ENCODE measurements at places on chromosomes 3 and 15.

DNA sequence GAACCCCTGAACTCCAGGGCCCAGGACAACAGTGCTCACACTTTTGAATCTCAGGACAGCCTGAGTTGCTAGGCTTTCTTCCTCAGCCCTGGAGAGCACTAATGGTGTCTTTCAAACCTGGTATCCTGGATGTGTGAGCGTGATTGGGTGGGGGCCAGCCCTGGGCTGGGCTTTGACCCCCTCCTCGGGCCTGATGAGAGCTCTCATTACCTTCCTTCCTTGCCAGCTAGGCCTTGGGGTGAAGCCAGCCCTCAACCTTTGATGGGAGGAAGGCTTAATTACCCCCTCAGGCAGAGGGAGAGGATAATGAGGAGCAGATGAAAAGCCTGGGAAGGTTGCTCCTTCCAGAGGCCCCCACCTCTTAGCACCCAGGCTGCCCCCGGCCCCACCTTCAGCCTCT is 31.1 kb upstream of the INSYN1 start:
- peak; percentile 76 for DNase-seq

DNA sequence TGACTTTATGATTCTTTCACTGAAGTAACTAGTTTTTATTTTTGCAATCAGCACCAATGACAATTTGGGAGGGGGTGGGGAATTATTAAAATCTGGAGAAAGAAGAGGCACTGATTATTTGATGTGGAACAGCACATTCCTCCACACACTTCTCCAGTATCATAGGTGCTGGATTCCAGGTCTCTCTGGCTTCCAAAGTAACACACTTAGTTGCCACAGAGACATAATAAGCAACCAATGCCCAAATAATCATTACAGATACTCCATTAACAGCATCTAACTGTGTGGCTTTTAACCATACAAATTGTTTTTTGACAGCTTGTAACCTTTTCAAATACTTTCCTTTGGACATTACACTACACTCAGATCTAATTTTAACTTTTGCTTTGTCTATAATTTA is 131.0 kb upstream of the CDIN1 start:
- DNase-seq, result no peak

DNA sequence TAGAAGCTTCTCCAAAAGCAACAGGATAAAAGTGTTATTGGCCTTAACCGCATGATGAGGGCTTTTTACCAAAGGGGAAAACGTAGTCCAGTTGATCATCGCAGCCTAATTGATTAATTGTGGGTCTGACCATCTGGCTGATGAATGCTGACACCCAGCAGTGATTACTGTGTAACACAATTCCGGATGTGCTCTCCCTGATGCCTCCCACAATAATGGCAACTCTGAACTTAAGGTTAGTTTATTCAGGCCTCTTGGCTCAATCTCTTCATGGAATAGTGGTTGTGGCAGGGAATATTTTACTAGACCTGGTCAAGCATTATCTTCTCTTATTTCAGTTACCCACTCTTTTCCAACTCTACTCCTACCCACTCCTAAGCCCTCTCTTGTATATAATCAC is 332.9 kb downstream of the TIGIT start:
- DNase-seq, result no peak

DNA sequence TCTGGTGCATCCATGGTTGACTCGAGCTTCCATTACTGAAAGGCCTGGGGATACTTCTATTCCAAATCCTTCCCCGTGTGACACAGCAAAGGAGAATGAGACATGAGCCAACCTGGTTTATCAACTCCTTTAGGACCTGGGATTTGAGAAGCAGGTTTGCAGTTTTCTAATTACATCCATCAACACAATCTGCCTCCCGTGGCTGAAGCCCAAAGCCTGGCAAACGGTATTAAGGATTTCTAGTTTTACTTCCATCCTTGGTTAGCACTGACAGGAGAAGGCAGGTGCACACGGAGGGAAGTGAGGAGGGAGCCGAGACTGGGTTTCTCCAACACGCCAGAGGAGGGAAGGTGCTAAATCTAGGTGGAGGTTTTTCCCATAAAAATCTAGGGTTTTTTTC is 79.0 kb downstream of the MYLK start:
- DNase-seq, result no peak

- no peak for DNase-seq
Measured at GRCh38 chr3:101850246-101851051, 1.1 kb downstream of the NFKBIZ start.

DNA sequence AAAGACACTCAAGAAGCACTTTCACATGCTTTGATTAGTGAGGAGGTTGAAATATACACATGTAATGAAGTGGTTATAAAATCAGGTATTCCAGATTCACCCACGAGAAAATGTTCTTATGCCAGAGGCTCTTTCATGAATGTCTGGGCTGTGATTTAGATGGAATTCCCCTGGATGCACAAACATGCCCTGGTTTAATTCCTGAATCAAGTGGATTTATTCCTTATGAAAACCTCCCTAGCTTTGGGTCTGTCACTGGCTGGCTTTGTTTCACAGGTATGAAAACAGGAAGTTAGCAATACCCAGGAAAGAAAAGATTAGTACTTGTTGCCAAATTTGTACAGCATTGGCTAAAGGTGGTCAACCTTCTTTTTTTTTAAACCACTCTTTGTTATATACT is 1123.0 kb downstream of the ROBO1 start:
- DNase-seq, result no peak

- peak; percentile 21 for DNase-seq
Measured at GRCh38 chr15:63597038-63597790, at the start of gene FBXL22. TSS of gene FBXL22 (plus strand) at chr15:63597387. CDS start at chr15:63597393, 6 bp downstream.

GRCh38 chr3:179473565-179473964 is 22.3 kb upstream of the GNB4 start:
- DNase-seq, result no peak

DNA sequence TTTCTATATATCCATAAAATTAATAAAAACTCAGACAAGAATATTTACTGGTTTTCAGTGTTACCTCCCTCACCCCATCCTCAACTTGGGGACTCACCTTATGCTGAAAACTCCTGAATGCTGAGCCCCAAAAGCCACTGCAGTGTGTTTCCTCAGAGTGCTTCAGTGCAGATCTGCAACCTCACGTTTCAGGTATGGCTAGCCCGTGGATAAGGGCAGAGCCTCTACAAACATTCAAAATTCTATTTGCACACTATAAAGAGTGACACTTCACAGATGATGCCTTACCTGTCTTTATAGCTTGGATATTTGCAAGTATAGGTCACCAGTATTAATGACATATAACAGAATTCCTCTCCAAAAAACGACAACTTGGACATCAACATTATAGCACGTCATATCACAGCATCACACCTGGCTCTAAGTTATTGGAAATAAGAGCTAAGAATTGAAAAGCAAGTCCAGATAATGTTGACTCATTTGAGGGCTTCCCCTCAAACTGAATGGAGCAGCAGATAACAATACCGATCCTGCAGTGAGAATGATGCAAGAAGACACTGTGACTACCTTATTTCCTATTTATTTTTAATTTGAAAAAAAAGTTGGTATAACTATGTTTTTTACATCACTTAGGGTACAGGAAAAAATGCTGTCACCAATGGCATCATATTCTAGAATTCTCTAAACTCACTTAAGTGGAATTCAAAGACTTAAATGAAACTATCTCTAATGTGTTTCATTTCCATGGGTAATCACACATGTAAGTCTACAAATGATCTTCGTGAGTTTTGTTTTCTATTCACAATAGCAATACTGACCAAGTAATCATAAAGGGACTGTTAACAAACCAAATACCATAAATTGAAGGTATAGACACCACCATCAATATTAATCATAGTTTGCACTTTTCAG is 40.7 kb upstream of the RSL24D1 start:
- DNase-seq, result no peak

DNA sequence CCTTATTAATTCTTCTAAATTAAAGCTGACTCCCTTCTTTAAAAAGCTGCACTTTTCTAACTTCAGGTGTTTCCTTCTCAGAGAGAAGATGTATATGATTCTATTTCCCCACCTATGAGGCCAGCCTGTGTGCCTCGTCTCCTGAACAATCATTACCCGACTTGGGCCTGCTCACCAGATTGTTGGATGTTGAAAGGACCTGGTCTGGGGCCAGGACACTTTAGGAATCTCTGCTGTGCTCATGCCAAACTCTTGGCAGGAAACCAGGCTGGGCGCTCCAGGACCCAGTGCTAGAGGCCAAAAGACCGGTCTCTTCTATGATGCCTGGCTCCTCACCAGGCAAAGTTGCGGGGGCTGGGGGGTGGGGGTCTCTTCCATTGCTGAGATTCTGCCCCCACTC is 16.9 kb upstream of the LRRC31 start:
- DNase-seq, result peak; percentile 14

GRCh38 chr3:175410251-175410650 is 551.1 kb downstream of the NAALADL2 start:
- no peak for DNase-seq

GRCh38 chr3:13934813-13935212 is 54.9 kb upstream of the WNT7A start:
- DNase-seq, result no peak

- DNase-seq, result no peak
Measured at GRCh38 chr3:167909952-167910351, 174.4 kb downstream of the SERPINI1 start.

DNA sequence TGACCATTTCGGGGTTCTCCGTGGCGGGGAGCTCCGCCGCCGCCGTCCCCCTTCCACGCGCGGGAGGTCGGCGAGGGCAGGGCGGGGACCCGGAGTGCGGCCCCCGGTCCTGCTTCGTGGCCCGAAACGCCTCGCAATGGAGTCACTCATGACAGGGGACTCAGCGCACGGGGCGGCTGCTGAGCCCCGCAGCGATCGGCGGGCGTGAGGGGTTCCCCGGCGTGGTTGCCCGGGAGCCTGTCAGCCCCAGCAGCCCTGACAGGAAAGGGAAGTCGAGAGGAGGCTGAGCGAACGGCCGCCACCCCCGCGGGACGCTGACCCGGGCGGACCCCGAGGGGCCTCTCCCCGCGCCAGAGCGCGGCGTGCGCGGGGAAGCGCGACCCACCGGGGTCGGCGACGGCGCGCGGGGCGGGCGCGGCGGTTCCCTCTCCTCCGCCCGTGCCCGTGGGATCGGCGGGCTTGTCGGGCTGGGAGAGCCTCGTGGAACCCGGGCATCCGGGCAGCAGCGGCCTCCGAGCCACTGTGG is 564 bp upstream of the PIGZ start:
- DNase-seq, result no peak

GRCh38 chr3:149277331-149277813 is 55.7 kb upstream of the CP start:
- no peak for DNase-seq

GRCh38 chr3:66037986-66038369 is 740 bp downstream of the MAGI1 start:
- DNase-seq, result no peak

GRCh38 chr3:172317984-172318383 is 130.3 kb downstream of the GHSR start:
- DNase-seq, result no peak

DNA sequence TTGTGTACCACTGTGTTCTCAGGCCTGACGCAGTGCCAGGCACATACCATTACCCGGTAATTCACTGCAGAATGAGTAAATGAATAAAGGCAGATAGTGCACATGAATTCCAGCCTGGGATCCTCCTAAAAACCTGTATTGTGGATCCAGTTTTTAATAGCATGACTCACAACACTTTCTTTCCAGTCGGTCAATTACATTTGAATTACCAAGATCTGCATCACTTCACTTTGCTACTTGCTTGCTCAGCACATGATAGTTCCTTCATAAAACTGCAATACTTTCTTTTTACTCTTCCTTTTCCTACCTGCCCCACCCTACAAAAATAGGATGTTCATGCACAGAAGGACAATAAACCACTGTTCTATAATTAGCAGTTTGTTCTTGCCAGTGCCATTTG is 553.8 kb downstream of the MAGI1 start:
- no peak for DNase-seq

DNA sequence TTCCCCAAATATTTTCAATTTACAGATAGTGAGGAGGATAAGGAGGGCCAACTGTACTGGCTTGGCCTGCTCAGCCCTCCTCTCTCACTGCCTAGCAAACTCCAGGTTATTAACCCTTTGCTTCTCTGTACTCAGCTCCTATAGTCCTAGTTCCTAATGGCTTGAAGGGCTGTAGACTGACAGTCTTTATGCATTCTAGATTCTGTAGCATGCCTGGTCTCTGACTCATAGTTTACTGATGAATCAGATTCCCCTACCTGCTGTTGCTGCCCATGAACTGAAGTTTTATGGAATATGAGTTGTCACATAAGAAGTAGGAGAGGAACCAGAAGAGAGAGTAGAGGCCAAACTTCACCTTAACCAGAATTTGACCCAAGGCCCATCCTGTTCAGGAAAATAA is 27.1 kb upstream of the MAP3K13 start:
- DNase-seq, result no peak

DNA sequence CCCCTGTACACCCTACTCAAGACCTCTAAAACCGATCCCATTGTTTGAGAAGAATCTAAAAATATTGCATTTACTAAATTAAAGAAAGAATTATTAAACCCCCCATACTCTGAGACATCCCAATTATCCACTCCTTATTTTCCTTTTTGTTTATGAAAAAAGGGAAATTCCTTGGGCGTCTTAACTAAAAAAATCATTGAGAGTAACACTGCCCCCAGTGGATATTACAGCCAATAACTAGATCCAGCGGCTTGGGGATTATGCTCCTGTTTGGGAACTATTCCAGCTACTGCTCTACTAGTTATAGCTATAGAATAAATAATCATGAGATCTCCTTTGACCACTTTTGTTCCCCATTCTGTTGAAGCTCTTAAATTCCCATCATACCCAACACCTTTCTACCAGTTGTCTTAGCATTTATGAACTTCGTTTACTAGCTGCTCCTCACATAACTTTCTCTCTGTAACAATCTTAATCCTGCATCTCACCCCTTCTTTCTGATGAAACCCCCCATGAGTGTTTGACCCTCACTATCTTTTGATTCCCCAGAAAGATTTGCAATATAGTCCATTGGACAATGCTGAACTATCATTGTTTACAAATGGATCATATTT is 12.7 kb upstream of the CFAP91 start:
- DNase-seq, result no peak

GRCh38 chr3:160677459-160677881 is 510 bp downstream of the ARL14 start:
- no peak for DNase-seq

DNA sequence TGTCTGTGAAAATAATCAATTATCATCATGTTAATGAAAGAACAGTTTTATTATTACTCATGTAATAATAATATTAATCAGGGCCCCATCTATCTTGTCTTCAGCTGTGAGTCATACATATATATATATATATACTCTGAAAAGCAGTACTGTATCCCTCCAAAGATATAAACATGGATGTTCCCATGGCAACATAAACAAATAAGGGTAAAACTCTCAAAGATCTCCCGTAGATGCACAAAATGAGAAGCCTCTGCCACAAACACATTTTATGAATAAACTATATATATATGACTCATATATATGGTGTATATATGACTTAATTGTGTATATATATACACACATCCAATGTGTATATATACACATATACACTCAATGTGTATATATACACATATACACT is 163.8 kb upstream of the ARHGEF26 start:
- no peak for DNase-seq

GRCh38 chr3:75983609-75984290 is 198.4 kb upstream of the ZNF717 start:
- DNase-seq, result no peak

GRCh38 chr15:100230784-100231183 is 111.0 kb downstream of the ADAMTS17 start:
- DNase-seq, result peak; percentile 16

GRCh38 chr15:98801234-98801561 is 152.9 kb downstream of the IGF1R start:
- peak; percentile 12 for DNase-seq

- no peak for DNase-seq
Measured at GRCh38 chr15:68433551-68433950, 1.6 kb upstream of the ITGA11 start.

- no peak for DNase-seq
Measured at GRCh38 chr15:27549746-27550145, 549.4 kb downstream of the OCA2 start.
